ENCODE measurements at places on chromosomes 3 and 15.
A peak's percentile ranks its signal among the peaks of the same experiment; 100 is the strongest.

DNA sequence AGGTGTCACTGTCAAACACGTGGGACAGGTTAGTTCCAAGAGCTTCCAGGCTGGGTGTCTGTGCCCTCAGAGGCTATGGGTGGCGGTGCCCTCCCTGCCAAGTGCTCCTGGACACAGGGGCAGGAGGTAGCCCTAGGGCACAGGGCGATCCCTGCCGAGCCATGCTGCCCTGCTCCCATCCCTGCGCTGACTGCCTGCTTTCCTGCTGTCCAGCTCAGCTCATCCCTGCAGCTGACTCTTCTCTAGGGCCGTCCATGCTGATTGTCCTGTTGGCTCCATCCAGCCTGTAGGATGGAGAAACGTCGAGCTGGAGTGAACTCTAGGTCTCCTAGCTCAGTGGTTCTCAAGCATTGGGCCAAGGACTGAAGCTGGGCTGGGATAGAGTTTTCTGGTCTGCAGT is 3.7 kb downstream of the PDIA5 start:
- DNase-seq, result no peak

GRCh38 chr15:48798319-48798718 is 12.6 kb downstream of the CEP152 start:
- DNase-seq, result no peak

DNA sequence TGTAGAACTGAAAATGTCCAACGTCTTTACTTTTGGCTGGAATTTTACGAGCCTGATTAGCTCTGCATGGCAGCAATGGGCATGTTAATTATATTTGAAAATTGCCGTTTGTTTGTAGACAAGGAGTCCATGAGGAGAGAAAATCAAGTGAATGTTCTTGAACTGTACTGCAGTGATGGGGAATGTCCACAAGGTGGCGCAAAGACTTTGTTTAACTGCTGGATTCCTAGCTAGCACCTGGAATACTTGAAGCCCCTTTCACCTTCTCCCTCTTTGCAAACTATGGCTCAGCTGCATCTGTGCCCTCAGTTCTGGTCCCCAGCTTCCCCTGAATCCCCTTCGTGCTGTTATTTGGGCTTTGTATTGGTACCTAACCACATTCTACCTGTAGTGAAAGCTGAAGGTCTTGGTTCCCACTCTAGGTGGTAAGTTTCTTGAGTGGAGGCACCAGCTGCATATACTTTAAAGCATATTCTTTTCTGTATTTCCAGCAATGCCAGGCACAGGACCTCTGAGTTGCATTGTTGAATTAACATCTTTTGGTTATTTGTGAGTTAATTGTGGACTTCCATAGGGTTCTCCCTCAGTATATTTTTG is 25.3 kb downstream of the EXOG start:
- peak; percentile 61 for DNase-seq

DNA sequence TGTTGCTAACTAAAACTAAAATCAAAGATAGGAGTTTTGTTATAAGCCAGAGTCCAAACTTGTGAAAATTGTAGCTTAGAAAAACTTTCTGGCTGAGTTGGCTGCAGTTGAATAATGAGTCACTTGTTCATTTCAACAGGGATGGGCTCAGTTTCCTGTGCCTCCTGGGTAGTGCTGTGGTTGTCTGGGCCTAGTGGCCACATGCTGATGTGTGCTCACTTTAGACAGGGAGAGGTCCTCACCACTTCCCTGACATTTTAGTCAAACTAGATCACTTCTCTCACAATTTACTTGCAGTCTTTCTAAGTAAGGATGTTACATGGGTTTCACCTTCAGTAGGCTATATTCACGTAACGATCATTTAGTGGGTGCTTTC is 6.3 kb upstream of the UBE2Q2 start:
- peak; percentile 90 for DNase-seq

DNA sequence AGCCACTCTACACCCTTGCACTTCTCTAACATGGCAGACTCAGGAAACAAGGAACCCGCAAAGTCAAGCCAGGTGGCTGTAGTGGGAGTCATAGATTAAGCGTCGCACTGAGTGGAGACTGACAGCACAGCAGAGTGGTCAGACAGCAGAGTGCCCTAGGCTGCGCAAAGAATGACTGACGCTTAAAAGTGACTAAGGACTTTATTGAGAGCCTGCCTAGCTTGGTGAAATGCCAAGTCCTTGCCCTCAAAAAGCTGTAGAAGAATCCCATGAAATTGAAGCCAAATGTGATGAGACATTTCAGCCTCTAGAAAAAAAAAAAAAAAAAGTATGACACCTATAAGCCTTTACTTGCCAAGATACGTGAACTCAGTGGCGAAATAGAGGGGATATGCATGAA is 30.2 kb downstream of the NCEH1 start:
- no peak for DNase-seq

- DNase-seq, result no peak
Measured at GRCh38 chr3:24299806-24300626, 194.6 kb downstream of the THRB start.

- DNase-seq, result no peak
Measured at GRCh38 chr3:15936312-15936711, 138.5 kb upstream of the ANKRD28 start.

GRCh38 chr15:53197426-53197839 is 407.3 kb upstream of the ONECUT1 start:
- DNase-seq, result peak; percentile 43

- DNase-seq, result no peak
Measured at GRCh38 chr15:37102305-37103162, 2.2 kb upstream of the MEIS2 start.

Measured in Kasumi-1 (cell line).